ENCODE measurements at places on chromosomes 7 and 10. TPM values are rescaled to one million over a fixed set of nuclear protein-coding genes. Genes with fewer than 3 reads are reported as not detected.

SEPHS1 gene
- 27.8 TPM for total RNA-seq

GHRHR gene
- total RNA-seq = not detected

ACTL6B gene
- not detected for total RNA-seq

- DNase-seq = no peak
Measured at GRCh38 chr10:24209432-24209771, 464 bp downstream of the KIAA1217 start.

- no peak for DNase-seq
Measured at GRCh38 chr10:3203972-3204371, 31.4 kb upstream of the PITRM1 start.

- no peak for DNase-seq
Measured at GRCh38 chr7:35848725-35849124, 47.9 kb downstream of the SEPTIN7 start.

Data from Right ventricle myocardium superior (tissue), 1 donor.